ENCODE measurements at places on chromosomes 1 and 21.

- no peak for DNase-seq
Measured at GRCh38 chr1:186496171-186496851, 35.4 kb upstream of the PDC start.

DNA sequence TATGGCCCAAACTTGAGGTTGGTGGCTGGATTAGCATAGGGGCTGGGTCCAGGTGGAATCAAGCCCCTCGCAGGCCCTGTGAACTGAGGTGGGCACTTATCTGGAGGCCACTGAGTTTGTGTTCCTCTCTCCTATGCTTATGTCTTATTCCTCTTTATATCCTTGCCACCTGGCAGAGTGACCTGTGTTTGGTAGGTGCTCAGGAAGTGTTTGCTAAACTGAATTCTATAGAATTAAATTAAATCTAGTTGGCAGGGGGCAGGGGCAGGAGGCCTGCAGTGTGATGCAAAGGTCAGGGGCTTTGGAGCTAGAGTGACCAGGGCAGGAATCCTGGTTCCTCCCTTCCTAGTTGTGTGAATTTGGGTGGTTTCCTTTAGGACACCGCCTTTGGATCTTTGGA is 1.1 kb upstream of the TMEM9 start:
- no peak for DNase-seq

- no peak for DNase-seq
Measured at GRCh38 chr1:41936107-41936506, 17.4 kb upstream of the HIVEP3 start.

DNA sequence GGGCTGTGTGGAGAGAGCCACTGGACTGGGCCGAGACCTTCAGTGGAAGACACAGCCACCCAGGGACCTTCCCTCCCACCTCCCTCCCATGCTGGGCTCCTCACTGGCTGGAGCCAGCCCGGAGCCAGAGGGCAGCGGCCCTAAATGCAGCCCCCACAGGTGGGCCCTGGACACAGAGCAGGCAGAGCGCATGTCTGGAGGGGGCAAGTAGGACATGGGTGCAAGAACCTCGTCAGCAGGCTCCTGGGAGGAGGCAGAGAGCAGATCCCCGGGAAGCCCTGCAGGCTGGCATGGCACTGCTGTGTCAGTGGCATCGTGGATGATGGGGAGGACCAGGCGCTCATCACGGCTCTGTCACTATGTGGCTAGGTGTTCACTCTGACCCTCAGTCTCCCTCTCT is 45.7 kb downstream of the DMRTB1 start:
- no peak for DNase-seq

GRCh38 chr1:2585318-2586092 is 1.1 kb upstream of the PRXL2B start:
- no peak for DNase-seq

DNA sequence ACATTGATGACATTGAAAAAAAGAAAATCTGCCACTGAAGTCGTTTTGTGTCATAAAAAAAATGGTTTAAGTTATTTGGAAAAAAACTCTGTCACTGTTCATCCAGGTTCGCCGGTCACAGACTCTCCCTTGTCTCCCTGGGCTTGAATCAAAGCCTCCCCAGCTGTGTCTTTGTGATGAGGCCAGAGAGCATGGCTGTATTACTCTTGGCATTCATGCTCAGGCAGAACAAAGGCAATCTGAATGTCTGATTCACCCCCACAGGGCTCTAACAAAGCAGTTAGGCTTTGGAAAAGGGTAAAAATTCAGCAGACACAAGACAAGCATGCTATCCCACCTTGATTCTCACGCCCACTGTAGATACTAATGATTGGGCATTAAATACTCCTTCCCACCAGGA is 304.3 kb upstream of the PLD5 start:
- DNase-seq: no peak

GRCh38 chr1:230611878-230612235 is 30.4 kb upstream of the COG2 start:
- DNase-seq: no peak

DNA sequence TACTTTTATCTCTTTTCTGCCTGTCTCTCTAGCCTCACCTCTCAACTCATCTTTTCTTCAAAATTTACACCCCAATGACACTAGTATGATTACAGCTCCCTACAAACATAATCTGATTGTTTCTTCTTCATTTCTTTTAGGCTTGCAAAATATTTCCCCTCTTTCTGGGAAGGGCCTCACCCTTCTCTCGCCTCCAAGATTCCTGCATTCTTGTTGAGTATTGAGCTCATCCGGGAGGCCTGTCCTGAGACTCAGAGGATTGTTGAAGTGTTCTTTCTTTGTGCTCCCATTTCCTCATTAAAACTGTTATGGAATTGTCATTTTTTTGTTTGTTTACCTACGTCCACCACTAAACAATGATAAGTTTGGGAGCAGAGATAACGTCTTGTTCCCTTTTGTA is 99.1 kb upstream of the CHRM3 start:
- DNase-seq: no peak

DNA sequence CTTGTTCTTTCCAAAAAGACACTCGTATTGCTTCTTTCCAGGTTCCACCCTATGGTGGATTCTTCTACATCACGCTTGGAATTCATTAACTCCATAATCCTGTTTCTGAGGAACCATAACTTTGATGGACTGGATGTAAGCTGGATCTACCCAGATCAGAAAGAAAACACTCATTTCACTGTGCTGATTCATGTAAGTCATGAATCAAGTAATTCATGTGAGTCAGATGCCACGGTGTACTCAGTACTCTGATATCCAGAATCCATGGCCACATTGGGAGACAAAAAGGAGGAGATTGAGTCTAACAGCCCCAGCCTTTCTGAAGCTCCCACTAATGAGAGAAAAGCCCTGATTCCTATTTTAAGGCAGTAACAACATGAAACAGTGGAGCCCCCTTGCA is 7.4 kb downstream of the CHI3L2 start:
- no peak for DNase-seq

DNA sequence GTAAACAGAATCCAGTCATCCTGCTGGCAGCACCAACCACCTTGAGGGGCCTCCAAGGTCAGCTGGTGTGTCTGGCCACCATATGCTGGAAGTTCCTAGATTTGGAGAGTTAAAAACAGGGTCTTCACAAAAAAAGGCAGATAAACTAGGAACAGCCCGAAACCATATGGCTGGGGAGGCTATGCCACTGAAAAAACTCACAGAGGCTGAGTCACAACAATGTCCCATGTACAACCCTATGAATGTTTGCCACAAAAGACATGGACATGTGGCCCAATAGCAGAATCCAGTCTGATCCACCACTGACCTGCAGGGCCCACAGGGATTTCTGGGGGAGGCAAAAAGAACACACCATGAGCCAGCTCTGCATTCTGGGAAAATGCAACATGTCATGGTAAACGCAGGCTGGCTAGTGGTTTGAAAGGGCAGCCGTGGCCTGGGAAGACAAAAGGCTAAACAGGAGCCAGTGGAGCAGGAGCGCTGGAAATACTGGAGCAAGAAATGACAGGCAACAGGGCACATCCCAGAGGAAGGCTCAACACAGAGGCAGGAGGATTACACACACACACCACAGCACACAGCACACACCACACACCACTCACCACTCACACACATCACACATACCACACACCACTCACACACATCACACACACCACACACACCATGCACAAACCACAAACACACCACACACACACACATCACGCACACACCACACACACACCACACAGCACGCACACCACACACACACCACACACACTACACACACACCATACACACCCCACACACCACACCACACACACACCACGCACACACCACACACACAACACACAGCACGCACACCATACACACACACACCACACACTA is 55.4 kb downstream of the HSF2BP start:
- no peak for DNase-seq

- DNase-seq: no peak
Measured at GRCh38 chr1:62689524-62689923, 1.3 kb upstream of the DOCK7 start.

DNA sequence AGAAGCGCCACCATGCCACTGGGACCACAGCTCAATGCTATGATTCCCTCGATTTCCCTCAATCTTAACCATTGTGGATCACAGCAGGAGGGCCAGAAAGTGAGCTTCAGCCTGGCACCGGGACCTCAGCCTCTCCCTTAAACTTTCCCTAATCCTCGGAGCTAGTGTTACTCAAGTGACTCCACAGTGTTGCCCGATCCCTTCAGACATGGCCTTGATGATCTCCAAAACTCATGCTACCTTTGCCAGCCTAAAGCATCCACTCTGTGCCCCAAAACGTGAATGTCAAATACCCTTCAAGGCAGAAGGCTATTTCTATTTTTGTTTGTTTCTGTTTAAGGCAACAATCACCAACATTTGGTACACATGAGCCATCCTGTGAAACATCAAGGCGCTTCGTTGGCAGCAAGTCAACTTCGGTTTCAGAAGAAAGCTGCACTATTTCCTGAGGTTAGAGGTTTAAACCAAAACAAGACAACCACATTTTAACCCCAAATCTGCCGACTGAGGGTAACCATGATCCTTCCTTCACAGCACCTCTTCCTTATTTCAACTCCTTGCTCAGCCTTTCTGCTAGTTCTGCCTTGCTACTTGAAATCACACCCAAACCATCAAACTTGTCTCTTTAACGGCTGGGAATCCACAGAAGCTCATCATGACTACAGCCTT is 94.4 kb upstream of the KRTAP19-8 start:
- no peak for DNase-seq

DNA sequence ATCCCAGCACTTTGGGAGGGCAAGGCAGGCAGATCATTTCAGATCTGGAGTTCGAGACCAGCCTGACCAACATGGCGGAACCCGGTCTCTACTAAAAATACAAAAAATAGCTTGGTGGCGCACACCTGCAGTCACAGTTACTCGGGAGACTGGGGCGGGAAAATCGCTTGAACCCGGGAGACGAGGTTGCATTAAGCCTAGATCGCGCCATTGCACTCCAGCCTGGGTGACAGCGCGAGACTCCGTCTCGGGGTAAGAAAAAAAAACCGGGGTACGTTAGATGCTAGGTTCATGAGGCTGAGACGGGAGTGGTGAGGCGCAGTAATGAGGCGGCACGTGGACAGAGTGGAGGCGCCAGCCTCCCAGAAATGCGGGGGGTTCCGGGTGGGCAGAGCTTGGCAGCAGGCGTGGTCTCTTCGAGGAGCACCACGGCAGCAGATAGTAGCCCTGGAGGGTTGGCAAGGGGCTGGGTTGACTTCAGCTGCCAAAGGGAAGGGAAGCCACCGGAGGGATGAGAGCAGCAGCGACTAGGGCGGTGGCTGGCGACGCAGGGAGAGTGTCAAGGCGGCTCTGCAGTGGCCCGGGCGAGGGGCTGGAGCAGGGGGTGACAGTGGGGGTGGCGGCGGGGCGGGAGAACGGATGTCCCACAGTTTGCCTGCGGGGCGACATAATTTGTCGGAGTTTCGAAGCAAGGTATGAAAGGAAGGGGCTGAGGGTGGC is 832 bp downstream of the MRPL20 start:
- DNase-seq: no peak

DNA sequence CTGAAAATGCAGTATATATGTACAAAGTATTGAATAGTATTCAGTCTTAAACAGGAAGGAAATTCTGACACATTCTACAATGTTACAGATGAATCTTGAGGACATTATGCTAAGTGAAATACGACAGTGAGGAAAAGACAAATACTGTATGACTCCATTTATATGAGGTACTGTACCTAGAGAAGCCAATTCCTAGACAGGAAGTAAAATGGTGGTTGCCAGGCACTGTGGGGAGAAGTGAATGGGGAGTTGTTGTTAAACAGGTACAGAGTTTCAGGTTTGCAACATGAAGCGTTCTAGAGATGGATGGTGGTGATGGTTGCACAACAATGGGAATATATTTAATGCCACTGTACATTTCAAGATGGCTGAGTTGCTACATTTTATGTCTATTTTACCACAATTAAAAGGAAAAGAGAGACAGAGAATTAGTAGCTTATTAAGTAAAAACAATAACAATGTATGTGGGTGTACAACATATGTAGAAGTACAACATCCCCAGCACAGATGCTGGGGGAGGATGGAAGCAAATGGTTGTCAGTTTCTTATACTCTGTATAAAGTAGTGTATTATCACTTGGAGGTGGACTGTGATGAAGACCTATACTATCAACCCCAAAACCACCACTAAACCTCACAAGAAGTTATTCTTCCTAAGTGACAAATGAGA is 3.9 kb upstream of the RAB4A start:
- no peak for DNase-seq

- no peak for DNase-seq
Measured at GRCh38 chr1:2132222-2133038, 62.1 kb downstream of the FAAP20 start.

GRCh38 chr1:118588566-118588965 is 399.6 kb downstream of the TBX15 start:
- DNase-seq: no peak

DNA sequence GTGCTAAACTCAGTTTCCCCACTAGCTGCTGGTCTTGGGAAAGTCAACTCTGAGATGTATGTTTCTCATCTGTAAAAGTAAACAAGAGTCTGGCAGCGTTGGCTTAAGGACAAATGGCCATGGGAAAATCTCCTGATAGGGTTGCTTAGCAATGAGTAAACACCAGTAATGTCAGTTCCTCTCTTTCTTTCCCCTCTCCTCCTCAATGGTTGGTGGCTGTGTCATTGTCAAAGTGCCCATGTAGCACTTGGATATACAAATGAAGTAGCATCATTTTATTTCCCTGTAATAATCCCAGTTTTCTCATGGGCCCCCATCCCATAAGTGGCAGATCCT is 2.2 kb upstream of the FYB2 start:
- DNase-seq: no peak

DNA sequence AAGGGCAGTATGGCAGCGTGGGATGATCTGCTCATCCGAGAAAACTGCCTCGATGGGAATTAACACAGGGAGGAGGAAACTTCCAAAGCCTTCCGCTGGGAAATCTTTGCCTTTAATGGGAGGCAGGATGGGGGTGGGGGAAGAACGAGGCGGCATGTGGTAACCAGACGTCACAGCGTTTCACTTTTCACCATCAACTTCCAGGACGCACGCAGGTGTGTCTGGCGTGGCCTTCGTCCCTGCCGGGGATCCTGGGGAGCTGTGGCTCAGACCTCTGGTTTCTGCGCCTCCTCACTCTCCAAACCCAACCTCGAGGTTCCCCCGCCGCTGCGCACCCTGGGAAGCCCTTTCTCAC is 282 bp downstream of the RSPH1 start:
- no peak for DNase-seq

GRCh38 chr1:237042892-237043576 is 1.1 kb downstream of the RYR2 start:
- no peak for DNase-seq

GRCh38 chr1:93595266-93595665 is 86.4 kb downstream of the BCAR3 start:
- DNase-seq: no peak

- no peak for DNase-seq
Measured at GRCh38 chr1:192158181-192158580, at the start of gene RGS18. Gene RGS18 (plus strand): TSS chr1:192158462. CDS start chr1:192158638, 176 bp downstream.

GRCh38 chr1:150613061-150613920 is 16.1 kb downstream of the ENSA start:
- peak; percentile 47 for DNase-seq

DNA sequence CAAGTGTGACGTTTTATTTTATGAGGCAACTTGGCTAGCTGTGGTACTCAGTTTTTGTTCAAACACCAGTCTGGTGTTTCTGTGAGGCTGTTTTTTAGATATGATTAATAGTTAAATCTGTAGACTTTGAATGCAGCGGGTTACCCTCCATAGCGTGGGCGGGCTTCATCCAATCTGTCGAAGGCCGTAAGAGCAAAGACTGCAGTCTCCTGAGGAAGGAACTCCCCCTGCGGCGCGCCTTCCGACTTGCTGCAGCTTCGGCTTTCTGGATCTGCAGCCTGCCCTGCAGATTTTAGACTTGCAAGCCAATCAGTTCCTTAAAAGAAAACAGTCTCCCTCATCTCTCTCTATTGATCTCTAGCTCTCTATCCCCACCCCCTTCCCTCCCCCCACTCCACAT is 4.2 kb upstream of the ZNF496 start:
- DNase-seq: no peak

Data from HS-27A (cell line).